Cardiac fibroblast (primary cell): ENCODE measurements at places on chromosomes 1 and 21.
A peak's percentile ranks its signal among the peaks of the same experiment; 100 is the strongest.

DNA sequence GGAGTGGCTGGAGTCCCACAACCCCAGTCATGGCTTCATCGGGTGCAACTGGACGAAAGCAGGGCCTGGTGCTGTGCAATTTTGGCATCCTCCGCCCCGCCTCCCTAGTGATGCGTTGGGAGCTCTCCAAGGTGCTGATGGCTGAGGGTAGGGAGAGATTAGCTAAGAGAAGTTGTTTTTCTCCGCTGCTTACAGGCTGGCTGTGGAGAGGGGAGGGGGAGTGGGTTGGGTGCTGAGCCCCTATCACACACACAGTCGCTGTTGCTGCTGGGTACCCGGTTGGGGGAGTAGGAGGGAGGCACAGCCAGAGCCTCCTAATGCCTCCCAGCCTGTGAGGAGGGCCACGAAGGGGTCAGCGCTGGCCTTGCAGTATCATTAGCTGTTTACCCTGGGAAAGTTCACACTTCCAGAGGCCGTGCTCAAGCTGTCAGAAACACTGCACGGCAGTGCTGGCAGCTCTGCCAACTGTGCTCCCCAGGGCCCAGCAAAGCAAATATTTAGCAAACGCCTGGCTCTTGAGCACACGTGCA lies 110.0 kb downstream of the GRIK3 start:
- peak; percentile 15 for DNase-seq

GRCh38 chr1:8711873-8712412 lies 105.5 kb downstream of the RERE start:
- no peak for DNase-seq

- peak; percentile 33 for DNase-seq
Observed at GRCh38 chr1:233368106-233368788, 40.7 kb downstream of the MAP3K21 start.

DNA sequence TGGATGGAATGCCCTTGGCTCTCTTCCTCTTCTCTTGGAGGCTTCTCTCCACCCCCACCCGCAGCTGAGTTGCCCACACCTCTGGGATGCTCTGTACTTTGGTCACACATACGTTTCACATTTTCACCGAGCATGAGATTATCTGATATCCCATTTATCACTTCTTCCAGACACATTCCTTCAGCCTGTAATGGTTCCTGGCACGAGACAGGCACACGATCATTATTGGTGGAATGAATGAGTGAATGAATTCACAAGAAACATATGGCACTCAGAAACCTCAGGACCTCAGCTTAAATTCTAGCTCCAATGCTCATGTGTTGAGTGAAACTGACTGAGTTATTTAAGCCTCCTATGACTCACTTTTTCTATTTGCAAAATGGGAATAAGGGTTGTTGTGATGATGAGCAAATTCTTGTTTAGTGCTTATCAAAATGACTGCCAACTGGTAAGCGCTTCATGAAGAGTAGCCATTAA lies 242.7 kb upstream of the JUN start:
- DNase-seq, result no peak

- no peak for DNase-seq
Observed at GRCh38 chr1:38814444-38814983, 45.1 kb downstream of the RRAGC start.

DNA sequence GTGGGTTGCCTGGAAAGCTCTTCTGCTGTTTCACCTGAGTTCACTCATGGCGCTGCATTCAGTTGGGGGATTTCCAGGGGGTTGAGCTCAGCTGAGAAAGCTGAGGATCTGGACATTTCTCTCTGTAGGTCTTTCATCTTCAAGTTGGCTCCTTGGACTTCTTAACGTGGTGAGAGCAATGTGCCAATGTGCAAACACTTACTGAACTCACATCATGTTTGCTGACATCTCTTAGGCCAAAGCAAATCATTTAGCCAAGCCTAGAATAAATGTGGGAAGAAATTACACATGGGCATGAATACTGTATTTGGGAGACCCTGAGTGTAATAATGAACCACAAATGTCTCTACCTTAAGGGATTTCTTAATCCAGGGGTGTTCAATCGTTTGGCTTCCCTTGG lies 42.7 kb upstream of the SLC22A15 start:
- DNase-seq, result no peak

DNA sequence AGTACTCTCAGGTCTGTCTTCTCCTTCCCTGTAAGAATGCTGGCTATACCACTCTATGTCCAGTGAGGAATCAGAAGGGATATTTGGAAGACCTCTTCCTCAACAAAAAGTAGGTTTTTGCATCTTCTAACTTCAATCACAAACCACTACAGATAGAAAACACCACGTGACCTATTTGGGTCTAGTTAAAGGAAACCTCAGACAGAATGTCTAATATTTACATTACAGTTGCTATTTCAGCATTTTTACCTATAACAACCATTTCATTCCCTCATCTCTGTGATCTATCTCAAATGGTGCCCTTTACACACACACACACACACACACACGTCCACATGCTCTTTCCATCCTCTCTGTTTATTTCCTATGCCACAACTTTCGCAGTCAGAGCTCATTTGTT lies 7.9 kb upstream of the ADORA3 start:
- DNase-seq, result no peak

DNA sequence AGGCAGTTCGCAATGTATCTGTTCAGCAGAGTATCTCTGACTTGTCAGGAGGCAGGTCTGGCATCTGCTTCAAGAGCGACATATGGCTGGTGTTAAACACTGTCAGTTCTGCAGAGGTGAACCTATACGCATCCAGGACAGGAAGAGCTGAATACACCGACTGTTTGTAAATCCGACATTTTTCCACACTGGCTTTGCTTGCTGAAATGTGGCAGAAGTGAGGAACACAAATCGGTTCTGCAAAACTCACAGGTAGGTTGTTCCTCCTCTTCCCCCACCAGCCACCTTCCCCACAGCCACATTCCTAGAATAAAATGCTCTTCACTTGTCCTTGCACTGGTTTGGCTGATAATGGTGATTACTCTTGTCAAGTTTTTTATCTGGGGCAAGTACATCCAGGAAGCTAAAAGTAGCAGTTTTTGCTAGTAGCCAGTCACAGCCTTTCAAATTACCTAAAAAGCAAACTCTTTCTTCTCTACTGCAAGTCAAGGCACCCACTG lies 289.2 kb downstream of the GRIK1 start:
- no peak for DNase-seq

- no peak for DNase-seq
Observed at GRCh38 chr1:17404820-17405219, 32.8 kb downstream of the PADI6 start.

GRCh38 chr1:160093624-160094290 lies 4.7 kb downstream of the IGSF8 start:
- DNase-seq, result no peak

- DNase-seq, result peak; percentile 40
Observed at GRCh38 chr1:24770881-24771280, 25.6 kb downstream of the CLIC4 start.

- DNase-seq, result peak; percentile 46
Observed at GRCh38 chr1:218211241-218211640, 73.9 kb upstream of the RRP15 start.

DNA sequence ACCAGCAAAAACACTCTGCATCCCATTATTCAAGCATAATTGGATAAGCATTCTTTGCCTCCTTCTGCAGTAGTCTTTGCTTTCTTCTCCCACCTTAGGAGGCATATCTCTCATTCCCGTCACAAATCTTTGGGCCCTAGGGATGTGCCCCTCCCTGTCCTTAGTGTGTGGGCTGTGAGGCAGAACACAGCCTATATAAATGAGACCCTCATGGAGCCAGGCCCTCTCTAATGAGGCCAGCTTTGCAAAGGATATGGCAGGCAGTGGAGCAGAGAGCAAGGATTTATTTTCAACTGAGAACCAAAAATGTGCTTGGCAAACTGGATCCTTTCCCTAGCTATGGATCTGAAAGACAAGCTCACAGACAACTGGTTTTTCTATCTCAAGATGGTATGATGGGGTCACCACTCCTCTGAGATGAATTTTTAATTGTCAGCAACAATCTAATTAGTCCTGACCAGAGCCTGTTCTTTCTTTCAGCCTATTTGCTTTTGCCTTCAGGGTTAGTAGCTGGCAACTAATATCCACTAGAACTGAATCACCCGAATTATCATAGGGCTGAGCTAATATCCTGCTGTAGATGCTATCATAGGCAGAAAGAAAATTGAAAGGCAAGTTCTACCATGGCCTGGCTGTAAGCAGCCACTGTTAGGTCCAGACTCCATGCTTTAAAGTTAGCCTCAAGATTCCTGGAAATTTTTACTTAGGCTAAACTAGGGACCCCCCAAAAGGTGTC lies 134.2 kb downstream of the SYT2 start:
- DNase-seq, result peak; percentile 66

DNA sequence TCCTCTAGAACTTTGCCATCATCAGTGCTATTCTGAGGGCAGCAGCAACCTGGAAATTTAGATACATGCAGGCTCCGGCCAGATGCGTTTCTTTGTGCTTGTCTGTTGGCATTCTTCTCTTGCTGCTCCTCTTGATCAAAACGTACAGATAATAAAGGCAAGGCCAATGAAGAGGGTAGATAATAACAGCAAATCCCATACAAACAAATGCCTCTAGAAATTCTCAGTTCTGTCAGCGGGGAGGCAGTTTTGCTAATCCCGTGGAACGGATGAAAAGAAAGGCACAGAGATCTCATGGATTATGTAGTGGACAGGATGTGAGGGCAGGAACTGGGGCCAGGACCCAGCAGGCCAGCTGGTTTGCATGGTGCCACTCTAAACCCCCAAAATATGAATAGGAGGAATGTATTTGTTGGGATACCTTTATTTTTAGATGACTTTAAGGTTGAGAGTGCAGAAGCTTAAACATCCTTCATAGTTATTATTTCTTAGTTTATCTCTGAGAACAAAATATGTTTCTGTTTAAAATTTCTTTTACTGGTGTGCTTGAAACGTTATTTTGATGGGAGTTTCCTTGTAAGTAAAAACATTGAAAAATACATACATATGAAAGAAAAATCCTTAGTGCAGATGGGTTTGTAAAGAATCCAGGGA lies 1.5 kb downstream of the ITSN1 start:
- DNase-seq, result peak; percentile 23
